Activated CD8-positive, alpha-beta memory T cell treated with anti-CD3 and anti-CD28 coated beads, Interleukin-2, amount 50 U/mL, for 4 hours (primary cell): ENCODE measurements at places on chromosomes 16 and 17.

DNA sequence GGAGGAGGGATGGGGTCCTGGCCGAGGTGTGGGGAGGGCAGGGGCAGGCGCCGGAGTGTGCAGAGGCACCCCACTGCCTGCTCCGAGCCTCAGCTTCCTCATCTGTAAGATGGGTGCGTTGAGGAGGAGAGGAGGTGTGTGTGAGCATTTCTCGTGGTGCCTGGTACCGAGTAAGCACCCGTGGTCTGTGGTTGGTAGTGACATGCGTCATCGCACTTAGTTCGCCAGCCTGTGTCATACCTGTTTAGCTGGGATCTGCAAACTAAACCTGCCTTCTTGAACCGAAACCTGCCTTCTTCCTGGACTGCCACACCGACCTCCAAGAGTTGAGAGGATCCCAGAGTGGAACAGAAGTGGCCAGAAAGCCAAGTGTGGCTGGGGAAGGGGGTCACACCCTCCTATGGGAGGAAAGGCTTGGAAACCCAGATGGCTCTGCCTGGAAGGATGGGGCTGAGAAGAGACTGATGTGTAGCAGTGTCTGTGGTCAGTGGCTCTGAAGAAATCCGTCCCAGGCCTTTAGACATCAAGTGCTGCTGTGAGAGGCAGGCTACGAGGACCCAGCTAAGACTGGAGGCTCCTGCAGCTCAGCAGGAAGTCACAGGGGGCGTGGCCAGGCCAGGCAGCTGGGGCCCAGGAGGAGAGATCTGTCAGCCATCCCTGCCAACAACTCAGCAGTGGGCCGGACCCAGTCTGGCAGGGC is 162.6 kb upstream of the PLCG2 start:
- peak; percentile 74 for DNase-seq

DNA sequence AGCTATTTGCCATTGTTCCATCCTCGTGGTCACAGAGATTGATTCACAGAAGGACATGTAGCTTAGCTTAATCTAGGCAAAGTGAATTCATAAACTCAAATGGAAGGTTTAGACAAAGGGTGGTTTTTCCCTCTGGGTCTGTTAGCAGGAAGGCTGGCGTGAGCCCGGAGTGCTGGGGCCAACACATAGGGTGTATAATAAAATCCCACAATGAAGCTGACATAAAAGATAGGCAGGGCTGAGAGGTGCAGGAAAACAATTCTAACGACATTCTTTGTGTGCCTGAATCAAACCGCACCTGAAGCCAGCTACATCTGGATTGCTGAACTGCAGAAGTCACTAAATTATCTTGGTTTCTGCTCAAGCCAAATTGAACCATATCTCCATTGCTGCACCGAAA is 173.9 kb downstream of the MAF start:
- no peak for DNase-seq

GRCh38 chr17:49729069-49729468 is 21.3 kb upstream of the SLC35B1 start:
- DNase-seq, result no peak

DNA sequence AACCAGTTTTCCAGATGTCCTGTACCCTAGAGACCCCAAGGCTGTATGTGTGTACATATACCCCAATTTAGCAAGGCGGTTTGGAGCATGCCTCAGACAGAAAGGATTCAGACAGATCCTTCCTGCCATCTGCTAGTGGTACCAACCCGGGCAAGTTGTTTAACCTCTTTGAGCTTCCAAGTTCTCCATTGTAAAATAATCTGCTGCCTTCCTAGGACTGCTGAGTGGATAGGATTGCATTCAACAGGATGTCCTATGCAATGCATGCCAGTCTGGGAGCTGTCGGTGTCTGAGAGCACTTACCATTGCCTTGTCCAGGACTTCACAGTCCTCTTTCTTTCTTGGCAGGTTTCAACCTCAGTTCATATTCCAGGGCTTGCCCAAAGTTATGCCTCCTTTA is 1.9 kb downstream of the CDH13 start:
- no peak for DNase-seq

DNA sequence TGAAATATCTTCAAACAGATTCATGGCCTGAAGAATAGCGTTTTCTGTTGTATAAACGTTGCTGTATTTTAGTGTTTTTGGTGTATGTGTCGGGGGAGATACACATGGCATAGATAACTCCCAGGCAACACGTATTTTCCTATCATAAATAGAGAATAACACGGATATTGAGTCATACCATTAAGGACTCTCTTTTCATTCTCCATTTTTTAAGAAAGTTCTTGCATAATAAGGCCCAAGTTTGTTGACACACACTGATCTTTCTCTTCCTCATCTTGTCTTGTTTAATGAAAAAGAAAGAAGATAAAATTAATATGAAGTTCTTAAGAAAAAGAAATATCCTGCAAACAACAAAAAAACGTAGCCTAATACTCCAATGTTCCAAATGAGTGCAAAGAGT is 13.4 kb downstream of the ABCA8 start:
- DNase-seq, result no peak

DNA sequence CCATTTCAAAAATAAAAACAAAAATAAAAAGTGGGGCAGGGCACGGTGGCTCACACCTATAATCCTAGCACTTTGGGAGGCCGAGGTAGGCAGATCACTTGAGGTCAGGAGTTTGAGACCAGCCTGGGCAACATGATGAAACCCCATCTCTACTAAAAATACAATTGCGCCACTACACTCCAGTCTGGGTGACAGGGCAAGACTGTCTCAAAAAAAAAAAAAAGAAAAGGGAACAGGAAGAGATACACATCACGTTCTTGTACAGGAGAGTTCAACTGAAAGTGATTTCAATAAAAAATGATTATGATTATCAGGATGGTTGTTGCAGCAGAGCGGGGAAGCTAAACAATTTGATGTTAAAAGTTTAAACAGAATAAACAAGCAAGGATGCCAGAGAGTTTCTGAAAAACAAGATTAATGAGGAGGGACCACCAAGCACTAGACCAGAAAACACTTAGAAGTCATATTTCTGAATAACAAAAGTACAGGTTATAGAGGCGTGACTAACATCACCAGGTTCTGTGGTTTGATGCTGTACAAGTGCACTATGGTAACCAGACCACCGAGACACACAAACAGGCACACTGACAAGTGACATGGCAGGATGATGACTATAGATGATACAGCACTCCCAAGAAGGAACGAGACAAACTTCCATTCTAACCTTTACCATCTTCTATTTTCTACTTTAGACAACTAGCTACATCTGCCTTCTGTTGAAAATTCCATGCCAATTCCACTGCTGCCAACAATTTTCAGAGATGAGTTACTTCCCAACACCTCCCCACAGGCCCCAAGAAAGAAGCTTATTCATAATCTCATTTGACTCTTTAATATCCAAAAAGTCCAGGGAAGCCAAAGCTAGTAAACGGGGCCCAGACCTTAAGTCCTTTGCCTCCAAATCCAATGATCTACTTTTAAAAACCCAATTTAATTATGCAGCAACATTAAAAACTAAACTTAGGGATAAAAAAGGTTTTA is 11.8 kb downstream of the DNAJA2 start:
- DNase-seq, result peak; percentile 31
